ENCODE measurements at places on chromosomes 3 and 15.

DNA sequence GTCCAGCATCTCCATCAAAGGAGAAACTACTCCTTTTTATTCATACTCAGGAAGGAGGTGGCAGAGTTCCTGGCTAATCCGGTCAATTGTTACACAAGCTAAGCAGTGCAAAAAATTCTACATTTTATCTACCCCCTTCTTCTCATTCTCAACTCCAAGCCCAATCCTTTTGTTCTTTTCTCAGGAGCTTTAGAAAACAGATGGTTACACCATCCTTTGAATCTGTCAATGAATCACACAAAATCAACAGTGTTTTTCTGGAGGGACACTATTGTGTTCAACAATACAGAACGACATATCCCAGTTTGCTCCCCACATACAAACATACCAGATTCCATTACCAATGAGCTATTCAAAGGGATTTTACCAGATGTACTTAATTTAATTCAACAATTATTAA is 362.1 kb downstream of the MAGI1 start:
- DNase-seq, result no peak

DNA sequence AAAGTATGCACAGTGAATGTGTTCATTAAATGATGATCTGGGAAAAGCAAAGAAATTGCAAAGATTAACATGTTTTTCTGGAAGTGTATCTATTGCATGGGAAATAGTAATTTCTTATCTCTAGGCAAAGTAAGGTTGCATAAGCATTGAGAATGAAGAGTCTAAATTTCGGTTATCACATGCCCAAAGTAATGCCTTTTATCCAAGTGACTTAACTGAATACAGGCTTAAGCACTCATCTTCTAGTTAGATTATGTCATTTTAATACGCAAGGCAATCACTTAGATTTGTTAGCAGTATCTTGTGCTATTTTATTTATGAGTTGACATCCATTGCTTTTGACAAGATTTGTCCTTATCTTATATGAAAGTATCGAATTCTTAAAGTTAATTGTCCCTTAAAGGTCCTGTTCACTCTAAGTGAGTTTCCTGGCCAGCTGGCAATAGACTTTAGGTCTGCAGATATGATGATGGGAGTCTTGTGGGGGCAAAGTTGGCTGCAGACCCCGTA is 100.5 kb downstream of the NAALADL2 start:
- DNase-seq, result no peak

GRCh38 chr15:89171136-89172072 is 50.0 kb downstream of the RLBP1 start:
- DNase-seq, result no peak

GRCh38 chr15:98221577-98221976 is 261.1 kb downstream of the ARRDC4 start:
- DNase-seq, result no peak

- DNase-seq, result no peak
Observed at GRCh38 chr3:157782236-157782635, 279.0 kb upstream of the VEPH1 start.

- DNase-seq, result peak; percentile 15
Observed at GRCh38 chr3:17850448-17850847, 108.0 kb upstream of the TBC1D5 start.

DNA sequence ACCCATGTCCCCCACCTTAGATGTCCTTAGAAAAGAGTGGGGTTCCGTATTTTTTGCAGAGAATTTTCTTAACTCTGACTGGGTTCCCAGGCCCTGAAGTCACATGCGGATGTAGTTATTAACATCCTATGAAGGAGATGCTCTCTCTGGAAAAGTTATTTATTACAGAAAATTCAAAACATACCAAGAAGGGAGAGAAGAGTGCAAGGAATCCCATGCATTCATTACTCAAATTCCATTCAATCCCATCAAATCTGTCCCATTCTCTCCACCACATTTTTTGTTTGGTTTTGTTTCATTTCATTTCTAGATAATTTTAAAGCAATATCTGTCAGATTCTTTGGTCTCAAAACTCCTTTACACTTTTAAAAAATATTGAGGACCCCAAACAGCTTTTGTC is 34.3 kb upstream of the ANKRD34C start:
- no peak for DNase-seq

- no peak for DNase-seq
Observed at GRCh38 chr3:73435055-73435454, 189.7 kb downstream of the PDZRN3 start.

DNA sequence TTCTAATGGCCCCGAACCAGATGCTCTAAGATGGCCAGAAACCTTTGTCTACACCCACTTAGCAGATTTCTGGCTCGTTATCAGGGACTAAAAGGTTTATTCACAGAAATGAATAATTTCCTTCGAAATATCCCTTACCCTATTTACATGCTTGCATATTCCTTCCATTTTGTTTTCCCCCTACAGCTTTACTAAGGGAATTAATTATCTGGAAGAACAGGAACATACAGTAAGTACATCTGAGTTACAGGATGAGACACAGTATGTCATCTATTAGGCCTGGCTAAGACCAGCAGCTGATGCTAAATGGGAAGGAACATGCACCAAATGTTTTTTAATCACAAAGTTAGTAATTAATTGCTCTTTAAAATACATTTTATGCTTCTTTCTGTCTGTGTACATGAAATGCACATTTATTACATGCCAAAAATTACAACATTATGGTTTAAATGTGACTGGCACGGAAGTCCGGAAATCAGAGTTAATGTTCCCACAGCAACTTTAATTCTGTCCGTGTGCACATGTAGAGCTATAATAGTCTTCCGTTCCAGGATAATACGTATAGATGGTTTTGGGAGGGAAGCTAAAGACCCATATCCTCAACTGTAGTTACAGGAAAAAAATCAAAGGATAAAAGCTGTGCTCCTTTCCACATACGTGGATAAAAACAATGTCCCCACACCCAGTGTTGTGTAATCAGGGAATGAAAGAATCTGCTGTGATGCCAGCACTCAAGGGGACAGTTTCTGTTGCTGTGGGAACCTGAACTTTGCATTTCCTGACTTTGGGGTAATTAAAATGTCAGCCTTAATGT is 82.0 kb downstream of the TIGIT start:
- DNase-seq, result no peak

GRCh38 chr15:85913461-85913860 is 118.7 kb upstream of the KLHL25 start:
- no peak for DNase-seq

DNA sequence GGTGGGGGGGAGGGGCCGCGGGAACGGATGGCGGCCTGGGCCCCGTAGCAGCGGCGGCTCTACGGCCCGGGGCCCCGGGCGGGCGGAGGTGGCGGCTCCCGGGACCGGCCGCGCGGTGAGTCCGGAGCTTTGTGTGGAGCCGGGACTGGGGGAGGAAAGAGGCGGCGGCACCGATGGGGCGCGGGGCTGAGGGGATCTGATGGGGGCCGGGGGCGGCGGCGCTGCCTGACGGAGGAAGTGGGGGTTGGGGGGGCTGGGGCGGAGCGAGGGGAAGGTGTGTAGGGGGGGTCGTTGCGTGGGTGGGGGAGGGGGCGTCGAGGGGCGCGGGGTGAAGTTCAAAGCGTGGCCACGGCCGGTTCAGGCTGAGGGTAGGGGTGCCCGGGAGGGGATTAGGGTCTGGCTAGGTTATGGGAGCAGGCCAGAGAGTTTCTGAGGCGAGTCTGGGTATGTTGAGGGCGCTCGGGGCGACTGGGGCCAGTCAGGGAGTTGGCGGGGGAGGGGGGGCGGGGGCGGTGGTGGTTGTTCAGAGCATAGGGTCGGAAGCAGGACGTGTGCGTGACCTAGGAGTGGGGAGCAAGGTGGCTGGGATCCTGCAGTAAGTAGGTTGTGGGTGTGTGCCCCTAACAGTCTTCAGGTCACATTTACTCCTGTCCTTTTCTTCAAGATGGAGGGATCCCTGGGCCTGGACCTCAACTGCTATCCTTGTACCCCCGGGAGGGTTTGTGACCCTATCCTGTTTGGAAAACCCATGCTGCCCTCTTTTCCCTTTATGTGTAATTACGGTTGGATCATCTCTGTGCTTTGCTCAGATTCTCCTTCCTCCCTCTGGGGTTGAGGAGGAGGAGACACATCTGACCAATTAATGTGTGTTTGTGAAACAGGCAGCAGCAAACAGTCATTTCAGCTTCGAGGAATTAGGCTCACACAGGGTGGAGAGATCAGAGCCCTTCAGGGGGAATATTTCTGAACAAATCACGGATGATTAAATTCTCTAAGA is 644 bp downstream of the ZNF609 start:
- peak; percentile 56 for DNase-seq

Data from AG09319 (cell line).